ENCODE measurements at places on chromosomes 5 and 9.

- peak; percentile 55 for DNase-seq
Observed at GRCh38 chr9:97985058-97985861, 2.1 kb downstream of the ANP32B start.

DNA sequence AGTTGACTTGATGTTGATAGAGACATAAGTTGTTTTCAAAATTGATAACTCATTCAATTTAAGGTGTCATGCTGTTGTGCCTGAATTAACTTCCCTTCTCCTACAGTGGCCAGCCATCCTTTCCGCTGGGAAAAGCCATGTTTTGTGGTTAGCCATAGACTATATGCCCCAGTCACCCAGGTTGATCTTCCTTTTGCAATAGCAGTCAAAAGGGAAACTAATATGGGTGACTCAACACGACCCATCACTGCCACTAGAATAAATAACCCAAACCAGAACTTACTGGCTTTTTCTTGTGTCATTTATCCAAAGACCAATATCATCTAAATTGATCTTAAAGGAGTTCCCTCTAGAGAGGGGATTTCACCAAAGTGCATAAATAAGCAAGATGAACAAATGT lies 87.4 kb downstream of the PTCD2 start:
- DNase-seq = no peak

- no peak for DNase-seq
Observed at GRCh38 chr9:19117039-19117716, 10.1 kb downstream of the PLIN2 start.

DNA sequence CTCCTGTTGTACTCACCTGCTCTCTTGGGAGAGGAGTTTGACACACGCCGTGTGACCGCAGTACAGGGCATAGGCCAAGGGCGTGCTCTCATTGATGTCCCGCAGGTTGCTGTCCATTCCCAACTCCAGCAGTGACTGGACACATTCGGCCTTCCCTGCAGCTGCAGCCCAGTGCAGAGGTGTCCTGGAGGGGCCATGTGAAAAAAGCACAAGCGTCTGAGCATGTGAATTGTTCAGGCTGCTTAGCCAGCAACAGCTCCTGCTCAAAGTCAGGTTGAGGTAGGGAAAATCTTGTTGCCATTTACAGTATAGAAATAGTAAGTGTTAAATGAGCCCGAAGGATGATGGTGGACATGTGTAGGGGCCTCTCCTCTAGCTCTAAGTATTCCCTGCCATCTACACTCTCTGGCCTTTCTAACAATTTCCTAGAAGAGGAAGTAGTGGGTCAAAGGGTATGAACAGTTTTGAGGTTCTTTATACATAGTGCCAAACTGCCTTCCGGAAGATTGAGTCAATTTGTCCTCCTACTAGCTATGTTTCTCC lies 116.5 kb downstream of the ANKRD55 start:
- DNase-seq = no peak

GRCh38 chr5:180790020-180790419 lies 12.6 kb downstream of the MGAT1 start:
- no peak for DNase-seq

DNA sequence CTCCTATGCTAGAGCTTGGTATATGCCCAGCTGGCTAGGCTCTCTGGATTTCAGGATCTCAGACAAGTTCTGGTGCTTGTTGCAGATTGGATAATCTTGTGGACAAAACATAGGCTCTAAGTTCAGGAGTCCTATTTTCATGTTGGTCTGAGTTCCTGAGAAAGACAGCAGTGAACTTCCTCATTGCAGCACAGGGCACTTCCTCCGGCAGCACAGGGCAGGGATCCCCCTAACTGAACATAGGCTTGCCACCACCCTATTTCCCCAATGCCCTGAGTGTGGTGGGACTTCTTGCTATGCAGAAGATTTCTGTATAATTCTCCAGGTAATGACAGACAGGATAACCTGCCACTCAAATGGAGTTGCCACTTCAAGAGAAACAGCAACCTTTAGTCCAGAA lies 220.1 kb downstream of the PIK3R1 start:
- no peak for DNase-seq

DNA sequence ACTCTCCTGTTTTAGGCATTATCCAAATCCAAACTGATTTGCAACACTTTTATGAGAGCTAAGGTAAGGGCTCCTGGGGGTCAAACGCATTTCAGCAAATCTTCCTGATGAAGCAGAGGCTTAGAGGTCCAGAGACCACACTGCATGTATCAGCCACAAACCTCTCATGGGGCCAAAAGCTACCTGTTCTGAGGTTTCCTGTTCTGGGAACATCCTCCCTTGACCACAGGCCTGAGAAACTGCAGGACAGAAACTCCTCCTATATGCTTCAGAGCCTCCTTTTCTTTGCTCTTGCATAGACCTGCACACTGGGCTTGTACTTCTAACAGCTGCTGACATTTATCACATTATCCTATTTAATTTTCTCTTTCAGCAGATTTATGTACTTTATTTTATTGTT lies 92.6 kb downstream of the OR2K2 start:
- DNase-seq = no peak

GRCh38 chr9:91549177-91549576 lies 125.5 kb upstream of the NFIL3 start:
- no peak for DNase-seq

DNA sequence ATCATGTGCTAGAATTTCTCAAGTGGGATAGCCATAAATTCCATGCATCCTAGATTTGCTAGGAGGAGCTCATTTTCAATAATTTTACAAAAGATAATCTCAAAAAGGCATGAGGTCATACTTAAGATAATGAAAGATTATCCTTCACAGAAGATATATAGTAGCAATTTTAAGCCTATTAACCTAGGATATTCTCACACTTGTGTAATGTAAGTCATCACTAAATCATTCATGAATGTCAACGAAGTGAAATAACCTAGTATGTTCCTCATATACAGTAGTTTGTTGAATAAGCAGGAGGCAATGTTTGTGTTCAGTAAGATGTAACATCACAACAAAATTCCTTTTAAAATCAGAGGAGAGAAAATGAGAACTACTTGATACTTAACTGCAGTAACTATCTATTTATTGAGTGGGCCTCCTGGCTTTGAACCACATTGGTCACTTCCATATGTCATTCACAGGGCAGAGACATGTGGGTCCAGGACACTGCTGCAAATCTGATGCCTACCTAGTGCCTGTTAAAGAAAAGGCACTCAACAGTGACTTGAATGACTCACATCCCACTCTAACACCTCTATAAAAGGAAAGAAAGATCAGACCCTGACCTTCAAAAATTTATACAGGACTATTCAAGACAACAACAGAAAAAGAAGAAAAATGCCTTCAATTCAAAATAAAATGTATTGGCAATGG lies 8.2 kb downstream of the LIFR start:
- DNase-seq = no peak

DNA sequence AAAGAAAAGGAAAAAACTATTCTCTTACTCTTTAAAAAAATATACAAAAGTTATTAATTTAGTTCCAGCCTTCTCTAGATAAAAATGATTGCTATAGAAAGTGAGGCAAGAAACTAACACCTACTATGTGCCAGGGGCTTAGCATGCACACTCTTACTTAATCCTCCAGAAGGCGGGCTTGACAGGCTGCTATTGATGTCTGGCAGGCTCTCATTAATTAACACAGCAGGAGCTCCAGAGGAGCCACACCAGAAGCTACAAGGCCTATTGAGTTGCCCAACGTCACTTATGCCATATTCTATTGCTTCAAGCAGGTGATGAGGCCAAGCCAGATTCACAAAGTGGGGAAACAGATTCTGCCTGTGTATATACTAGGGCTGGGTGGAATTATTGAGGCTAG lies 54.6 kb upstream of the CLINT1 start:
- DNase-seq = no peak

GRCh38 chr9:116504893-116505480 lies 182.1 kb upstream of the TRIM32 start:
- DNase-seq = no peak

DNA sequence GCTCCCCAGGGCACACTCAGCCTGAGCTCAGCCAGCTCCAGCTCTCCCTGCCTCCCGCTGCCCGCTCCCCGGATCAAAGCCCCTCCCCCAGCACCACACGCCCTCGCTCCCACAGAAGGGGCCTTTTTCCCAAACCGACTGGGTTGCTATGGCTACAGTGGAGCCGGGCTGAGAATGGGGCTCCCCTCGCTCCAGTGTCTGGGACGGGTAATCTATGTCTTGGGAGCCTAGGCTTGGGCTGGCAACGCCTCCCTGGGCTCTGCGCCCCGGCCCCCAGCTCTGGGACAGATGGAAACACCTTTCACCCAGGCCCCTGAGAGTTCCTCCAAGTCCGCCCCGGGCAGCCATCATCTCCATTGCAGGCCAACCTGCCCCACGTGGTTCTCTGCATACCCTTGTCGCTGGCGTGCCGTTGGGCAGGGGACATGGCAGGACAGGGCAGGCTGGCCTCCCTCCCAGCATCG lies 29.6 kb downstream of the NOTCH1 start:
- no peak for DNase-seq

GRCh38 chr5:179375236-179375685 lies 30.0 kb upstream of the ADAMTS2 start:
- no peak for DNase-seq

- DNase-seq = no peak
Observed at GRCh38 chr5:128357226-128357625, 180.8 kb downstream of the FBN2 start.

- DNase-seq = no peak
Observed at GRCh38 chr9:109437286-109437685, 60.8 kb downstream of the PTPN3 start.

- no peak for DNase-seq
Observed at GRCh38 chr5:62212648-62213047, 93.4 kb upstream of the KIF2A start.

- DNase-seq = no peak
Observed at GRCh38 chr5:55897905-55898304, 46.7 kb downstream of the IL31RA start.
